ENCODE measurements at places on chromosomes 16 and 17. TPM values are rescaled to one million over a fixed set of nuclear protein-coding genes. Genes with fewer than 3 reads are reported as not detected.

Gene ATAD5
- total RNA-seq = 1.4 TPM

Gene KRT23
- total RNA-seq = not detected

Gene C16orf89
- total RNA-seq = 1.4 TPM

Gene HEXIM2
- total RNA-seq = 7.7 TPM

Gene NPB
- 0.37 TPM for total RNA-seq

Gene FTSJ3
- 47.4 TPM for total RNA-seq

Gene G6PC1
- not detected for total RNA-seq

Gene PITPNM3
- total RNA-seq = 2.5 TPM

Gene CMTM2
- not detected for total RNA-seq

Gene KRT12
- total RNA-seq = not detected

Gene AIPL1
- total RNA-seq = 0.06 TPM

Gene SKAP1
- not detected for total RNA-seq

Gene PLEKHH3
- total RNA-seq = 17.8 TPM

Gene ALOX15B
- not detected for total RNA-seq

Gene RNF222
- not detected for total RNA-seq

Gene MT1B
- not detected for total RNA-seq

Gene DDX52
- 15.0 TPM for total RNA-seq

Gene CCL8
- not detected for total RNA-seq

Gene TP53TG3C
- total RNA-seq = not detected

Gene KRTAP9-4
- total RNA-seq = not detected

Gene GGT6
- not detected for total RNA-seq

Gene FOXN1
- total RNA-seq = not detected

Gene C16orf46
- 0.06 TPM for total RNA-seq

Gene MYO15A
- total RNA-seq = 0.99 TPM

Gene OR1A1
- total RNA-seq = not detected

Gene MYO15B
- 2.9 TPM for total RNA-seq

Measured in aortic smooth muscle cell (primary cell).